ENCODE measurements at places on chromosomes 7 and 10.

GRCh38 chr7:151374726-151375125 lies 33.1 kb downstream of the NUB1 start:
- no peak for DNase-seq

DNA sequence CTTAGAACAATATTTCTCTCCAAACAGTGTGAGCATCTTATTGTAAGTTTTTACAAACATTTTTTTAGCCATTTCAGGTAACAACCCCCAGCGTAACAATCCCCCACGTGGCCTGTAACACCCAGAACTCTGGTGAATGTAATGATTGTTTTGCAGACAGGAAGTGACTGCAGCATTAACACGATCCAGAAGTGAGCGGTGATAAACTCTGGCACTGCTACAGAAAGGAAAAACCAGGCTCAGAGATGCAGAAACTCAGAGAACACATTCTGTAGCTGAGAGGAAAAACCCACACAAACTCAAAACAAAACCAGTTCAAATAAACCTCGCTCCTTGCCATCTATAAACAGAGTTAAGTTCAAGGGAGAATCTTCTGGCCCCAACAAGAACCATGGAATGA lies 285.7 kb downstream of the FGFR2 start:
- peak; percentile 31 for DNase-seq

GRCh38 chr7:19969859-19970493 lies 196.6 kb upstream of the TMEM196 start:
- peak; percentile 62 for DNase-seq

DNA sequence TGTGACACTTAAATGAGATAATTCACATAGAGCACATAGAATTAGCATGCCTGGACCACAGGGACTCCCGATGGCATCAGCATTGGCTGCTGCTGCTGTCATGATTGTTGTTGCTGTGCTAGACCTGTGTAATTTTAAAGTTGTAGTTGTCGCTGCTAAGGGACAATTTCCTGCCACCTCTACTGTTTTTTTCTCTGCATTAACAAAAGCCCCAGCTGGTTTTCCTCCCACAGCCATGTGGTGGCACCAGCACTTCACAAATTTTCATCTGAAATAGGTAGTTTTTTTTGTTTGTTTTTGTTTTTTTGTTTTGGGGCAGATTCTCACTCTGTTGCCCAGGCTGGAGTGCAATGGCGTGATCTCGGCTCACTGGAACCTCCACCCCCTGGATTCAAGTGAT lies 25.4 kb upstream of the PRXL2A start:
- DNase-seq = peak; percentile 62

- DNase-seq = no peak
These were observed 199.3 kb upstream of the MDFIC start for GRCh38 chr7:114722562-114722961.
